A549 treated with CpdA at 1 μM for 4 hours (cell line): ENCODE measurements at places on chromosomes 4 and X. TPM values are rescaled to one million over a fixed set of nuclear protein-coding genes. Genes with fewer than 3 reads are reported as not detected.

The NPY5R gene
- total RNA-seq = not detected in 5 replicates

The RHOXF2B gene
- not detected in 5 replicates for total RNA-seq

The SHISA3 gene
- not detected in 5 replicates for total RNA-seq

The RAI2 gene
- total RNA-seq = 0.10 to 0.28 TPM (median 0.14 TPM) in 5 replicates

The GAGE12E gene
- not detected in 5 replicates for total RNA-seq

The JADE3 gene
- total RNA-seq = 11.8 to 15.2 TPM (median 12.8 TPM) in 5 replicates

The RAB39B gene
- 0.62 to 1.1 TPM (median 0.73 TPM) in 5 replicates for total RNA-seq
